ENCODE measurements at places on chromosomes 6 and 20.

DNA sequence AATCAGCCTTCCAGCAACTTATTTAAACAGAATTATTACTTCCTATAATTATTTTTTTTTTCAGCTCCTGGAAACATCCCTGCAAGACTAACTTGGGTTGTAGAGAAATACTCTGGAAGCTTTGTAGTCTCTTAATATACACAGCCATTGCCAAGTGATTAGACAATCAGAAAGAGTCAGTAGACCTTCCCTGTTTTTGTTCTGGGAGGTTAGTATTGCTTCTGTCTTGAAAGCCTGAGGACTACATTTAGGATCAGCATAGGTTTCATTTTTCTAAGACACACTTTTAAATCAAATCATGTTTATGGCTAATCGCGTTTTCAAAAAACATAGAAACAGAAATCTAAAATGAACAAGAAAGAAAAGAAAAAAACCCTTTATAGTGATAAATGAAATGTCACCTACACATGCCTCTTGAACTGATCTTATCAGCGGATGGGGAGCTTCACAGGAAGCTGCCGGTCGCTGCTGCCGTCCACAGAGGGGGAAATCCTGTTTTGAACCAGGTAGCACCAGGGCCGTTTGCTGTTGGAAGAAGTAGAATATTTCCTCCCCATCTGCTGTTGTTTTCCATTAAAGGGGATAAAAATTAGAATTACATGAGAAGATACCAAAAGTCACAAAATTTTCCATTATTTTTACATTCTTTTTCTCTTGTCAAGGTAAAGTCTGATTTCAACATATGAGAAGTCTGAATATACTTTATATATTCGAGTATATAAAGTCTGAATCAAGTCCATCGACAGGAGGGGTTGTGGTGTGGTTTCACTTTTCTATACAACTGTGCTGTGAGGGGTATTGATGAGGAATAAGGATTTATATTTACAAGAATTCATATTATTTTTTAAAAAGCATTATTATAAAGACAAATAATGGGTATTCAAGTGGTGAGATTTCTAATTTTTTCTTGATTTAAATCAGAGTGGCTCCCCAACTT, 94.6 kb downstream of the ARMC2 start:
- peak; percentile 77 for DNase-seq

DNA sequence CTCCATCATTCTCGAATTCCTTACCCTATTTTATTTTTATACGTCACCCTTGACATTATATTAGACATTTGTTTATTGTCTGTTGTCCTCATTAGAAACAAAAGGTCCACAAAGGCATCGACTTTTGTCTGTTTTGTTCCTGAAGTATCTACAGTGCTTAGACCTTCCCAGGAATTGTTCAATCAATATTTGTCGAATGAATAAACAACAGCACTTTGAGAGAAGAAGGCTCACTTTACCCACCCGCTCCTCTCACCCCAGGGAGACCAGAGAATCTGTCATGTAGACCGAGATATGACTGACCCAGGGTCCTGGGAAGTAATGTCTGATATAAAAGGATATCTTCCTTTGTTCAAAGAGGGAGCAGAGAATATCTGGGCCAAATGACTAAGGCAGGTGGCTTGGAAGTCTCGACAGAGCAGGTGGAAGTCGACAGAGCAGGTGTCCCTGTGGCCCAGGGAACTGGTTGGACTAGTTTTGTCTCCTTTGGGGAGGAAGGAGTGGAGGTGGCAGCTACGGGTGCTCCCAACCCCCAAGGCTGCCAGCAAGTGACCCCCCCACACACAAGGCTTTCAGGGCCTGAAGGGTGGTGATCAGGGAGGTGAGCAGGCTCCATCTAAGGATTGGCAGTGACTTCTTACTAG, 14.8 kb upstream of the CHMP4B start:
- DNase-seq = no peak

DNA sequence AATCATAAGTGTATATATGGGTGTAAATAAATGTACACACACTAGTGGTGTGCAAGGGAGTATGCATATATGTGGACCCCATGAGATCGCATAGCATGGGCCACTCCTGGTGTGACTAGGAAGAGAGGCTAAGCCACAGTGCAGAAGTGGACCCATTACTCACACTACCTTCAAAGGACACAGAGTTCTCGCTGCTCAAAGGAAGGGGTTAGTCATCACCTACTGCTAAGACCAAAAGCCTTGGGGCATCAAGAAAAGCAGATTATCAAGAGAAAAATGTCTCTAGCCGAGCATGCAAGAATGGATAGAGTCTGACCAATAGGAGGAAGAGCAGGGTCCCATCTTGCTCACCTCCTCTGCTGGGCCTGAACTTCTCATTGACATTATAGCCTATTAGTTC, 195.5 kb downstream of the MAFB start:
- no peak for DNase-seq

GRCh38 chr6:42269553-42269952, 51.9 kb upstream of the MRPS10 start:
- DNase-seq = no peak

- DNase-seq = no peak
Measured at GRCh38 chr20:56953048-56953586, 313.3 kb downstream of the BMP7 start.

- DNase-seq = no peak
Measured at GRCh38 chr6:6484681-6485080, 103.8 kb upstream of the LY86 start.
